ENCODE measurements at places on chromosomes 7 and 10.

GRCh38 chr10:91220954-91221675, 652 bp downstream of the PCGF5 start:
- no peak for DNase-seq

DNA sequence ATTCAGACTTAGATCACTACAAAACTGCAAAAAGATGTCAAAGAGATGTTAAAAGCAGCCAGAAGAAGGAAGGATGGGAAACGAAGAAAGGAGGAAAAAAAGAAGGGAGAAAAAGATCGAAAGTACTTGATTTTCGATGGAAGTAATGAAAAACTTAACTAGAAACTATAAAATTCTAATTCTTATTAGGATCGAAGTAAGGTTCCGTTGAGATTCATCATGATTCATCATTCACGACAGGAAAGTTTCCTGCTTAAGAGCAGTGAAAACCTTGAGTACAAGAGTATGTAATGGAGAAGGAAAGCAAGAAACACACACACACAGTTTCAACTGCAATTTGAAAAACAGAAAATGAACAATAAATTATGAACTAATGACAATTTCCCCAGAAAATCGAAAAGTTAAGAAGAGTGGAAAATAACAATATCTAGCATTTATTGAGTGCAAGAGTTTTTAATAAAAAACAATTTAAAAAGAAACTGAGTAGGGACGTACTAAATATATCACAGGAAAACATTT, 1.1 kb upstream of the ING3 start:
- no peak for DNase-seq

DNA sequence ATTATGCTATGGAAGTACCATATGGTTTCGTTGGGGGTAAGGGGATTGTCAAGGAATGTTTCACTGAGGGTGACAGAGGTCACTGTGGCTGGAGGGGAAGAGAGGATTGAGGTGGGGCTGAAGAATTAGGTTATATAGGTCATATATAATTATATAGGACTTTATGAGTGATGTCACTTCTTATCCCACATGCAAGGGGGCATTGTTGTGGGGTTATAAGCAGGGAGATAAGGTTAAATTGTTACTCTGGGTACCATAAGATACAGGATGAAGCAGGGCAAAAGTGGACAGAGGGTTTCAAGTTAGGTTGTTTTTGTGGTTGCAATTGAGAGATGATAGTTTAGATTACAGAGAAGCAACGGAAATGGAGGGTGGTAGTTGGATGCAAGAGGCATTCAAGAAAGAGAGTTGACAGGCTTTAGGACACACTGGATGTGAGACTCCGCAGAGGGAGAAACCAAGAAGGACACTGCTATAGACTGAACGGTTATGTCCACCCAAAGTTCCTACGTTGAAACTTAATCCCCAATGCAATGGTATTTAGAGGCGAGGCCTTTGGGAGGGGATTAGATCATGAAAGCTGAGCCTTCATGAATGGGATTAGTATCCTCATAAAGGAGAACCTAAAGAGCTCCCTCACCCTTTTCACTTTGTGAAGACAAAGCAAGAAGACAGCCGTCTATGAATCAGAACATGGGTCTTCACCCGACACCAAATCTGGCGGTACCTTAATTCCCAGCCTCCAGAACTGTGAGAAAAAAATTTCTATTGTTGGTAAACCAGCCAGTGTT, 7.0 kb upstream of the PRR15 start:
- no peak for DNase-seq

DNA sequence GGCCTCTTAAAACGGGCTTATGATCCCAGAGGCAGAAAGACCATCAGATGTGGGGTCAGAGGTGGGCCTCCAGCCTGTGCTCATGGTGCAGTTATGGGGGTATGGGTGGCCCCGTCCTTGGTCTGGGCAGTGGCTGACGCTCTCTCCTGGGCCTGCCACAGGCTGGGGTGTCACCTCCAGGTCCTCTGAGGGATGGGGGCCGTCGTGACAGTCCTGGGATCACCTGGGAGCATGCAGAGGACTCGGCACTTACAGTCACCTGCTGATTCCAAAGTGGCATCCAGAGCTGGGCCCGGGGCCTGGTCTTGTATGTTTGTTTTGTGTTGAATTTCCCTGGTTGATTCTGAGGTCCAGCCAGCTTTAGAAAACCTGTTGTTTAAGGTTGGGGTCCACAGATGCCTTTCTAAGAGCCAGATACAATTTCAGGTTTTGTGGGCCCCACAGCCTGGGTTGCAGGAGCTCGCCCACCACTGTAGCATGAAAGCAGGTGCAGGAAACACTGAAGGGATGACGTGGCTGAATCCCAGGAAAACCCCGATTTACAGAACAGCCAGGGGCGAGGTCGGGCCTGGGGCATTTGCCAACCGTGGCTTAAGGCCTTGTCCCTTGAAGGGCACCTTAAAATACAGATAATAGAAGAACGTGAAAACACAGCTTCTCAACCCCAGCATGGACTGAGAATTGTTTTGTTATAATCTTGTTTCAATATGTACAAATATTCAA, 170.7 kb upstream of the PPP2R2D start:
- DNase-seq: no peak

DNA sequence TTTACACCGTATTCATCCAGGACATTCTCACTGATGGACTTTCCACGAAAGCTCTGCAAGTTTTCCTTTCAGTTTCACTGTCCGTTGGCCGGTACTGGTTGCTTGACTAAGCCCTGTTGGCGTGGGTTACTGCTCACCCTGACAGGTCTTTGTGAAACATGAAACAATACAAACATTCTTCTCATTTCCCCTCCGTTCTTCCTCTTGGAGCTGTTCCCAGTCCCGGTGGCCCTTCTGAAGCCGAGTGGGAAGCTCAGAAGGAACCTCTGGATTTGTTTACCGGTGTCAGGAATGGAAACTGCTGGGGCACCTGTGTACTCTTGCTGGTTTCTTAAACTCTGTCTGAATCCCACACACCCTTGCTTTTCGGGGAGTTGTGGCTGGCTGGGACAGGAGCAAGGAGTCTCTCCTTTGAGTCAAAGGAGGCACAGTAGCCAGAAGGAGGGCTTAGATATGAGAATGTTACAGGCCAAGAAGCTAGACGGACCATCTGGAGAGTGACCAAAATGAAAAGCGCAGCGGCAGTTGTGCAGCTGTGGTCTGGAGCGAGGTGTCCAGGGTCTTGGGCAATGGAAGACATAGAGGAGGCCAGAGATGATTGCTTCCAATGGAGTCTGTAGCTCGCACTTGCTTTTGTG, 45.7 kb downstream of the LYZL2 start:
- no peak for DNase-seq

- DNase-seq: no peak
Observed at GRCh38 chr10:6161921-6162320, 40.8 kb upstream of the PFKFB3 start.

DNA sequence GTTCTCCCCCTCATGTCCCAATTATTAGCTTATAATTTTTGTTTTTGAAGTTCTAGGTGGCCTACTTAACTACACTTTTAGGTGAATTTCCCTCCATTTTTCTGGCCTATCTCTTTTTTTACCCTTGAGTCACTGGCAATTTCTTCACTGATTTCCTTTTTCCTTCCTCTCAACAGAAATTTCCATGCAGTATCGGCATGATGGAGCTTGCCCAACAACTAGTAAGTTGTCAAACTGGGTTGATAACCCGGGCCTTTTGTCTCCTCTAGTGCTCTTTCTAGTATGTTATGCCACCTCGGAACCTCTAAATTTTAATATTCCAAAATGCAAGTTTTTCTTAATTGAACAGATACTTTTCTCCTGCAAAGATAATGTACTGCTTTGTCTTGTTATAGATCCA, 147.1 kb downstream of the MLLT10 start:
- no peak for DNase-seq

- DNase-seq: no peak
Observed at GRCh38 chr7:143345428-143345900, 17.0 kb downstream of the FAM131B start.
